CD4-positive, alpha-beta T cell treated with Interferon alpha-2 for 1 hour (primary cell): ENCODE measurements at places on chromosomes 11 and 22.

DNA sequence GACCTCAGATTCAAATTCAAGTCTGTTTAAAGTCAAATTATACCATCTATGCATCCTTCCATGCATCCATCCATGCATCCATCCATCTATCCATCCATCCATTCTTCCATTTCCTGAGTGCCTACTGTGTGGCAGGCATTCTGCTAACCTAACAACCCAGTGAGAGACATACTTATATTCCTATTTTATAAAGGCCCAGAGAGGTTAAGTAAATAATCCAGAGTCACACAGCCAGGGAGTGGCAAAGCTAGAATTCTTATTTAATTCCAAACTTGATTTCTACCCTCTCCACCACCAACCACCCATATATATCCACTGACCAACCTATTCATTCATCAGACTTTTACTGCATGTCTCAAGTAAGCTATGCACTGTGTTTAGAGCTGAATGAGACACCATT lies 53.8 kb downstream of the LRRC74B start:
- no peak for DNase-seq

GRCh38 chr11:11657218-11657955 lies 35.6 kb upstream of the GALNT18 start:
- DNase-seq = no peak

GRCh38 chr11:119093942-119094815 lies 7.5 kb downstream of the DPAGT1 start:
- peak; percentile 51 for DNase-seq

DNA sequence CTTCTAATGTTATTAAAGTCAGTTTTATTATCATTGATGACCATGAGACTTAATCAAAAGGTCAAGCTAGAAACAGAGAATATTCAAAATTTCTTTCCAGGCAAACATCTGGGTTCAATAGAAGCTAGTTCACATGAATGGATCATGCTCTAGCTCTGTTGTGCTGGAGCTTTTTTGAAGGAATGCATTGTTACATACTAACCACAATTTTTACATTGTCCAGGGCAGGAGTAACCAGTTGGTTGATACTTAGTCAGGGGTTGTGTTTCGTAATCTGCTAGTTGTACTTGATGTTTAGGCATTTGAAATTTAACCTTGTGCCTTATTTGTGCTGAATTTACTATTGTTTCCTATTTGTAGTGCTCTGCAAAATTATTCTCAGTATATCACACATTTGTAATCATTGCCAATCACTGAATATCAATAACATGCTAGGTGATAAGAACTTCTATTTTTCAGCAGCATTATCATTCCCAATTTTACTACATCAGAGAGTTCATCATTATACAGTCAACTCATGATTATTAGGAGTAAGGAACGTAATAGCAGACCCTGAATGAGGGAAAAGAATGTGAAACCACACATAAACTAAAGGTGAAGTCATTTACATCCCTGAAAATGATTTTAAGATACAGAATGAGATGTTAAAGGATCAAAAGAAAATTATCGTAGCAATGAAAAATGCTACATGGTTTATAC lies 23.2 kb downstream of the NF2 start:
- DNase-seq = no peak

DNA sequence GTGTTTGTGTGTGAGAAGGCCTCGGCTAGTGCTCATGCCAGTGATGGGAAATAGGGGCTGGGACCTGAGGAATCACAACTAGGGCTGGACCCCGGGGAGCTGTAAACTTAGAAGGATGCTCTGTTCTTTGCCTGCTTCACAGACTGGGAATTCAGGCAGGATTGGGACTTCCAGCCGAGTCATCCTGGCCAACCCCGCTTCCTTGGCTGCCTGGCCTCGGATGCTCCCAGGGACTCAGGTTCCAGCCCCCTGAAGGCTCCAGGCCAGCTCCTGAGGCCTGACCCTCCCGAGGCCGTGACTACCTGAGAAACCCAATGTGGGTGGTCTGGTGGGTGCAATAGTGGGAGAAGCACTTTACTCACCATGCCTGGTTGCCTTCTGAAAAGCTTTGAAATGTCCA lies 44.7 kb downstream of the IRAG1 start:
- no peak for DNase-seq

GRCh38 chr11:82994604-82995230 lies 77.0 kb downstream of the RAB30 start:
- no peak for DNase-seq

- DNase-seq = no peak
Measured at GRCh38 chr11:62433141-62433903, 14.5 kb downstream of the SCGB1A1 start.

DNA sequence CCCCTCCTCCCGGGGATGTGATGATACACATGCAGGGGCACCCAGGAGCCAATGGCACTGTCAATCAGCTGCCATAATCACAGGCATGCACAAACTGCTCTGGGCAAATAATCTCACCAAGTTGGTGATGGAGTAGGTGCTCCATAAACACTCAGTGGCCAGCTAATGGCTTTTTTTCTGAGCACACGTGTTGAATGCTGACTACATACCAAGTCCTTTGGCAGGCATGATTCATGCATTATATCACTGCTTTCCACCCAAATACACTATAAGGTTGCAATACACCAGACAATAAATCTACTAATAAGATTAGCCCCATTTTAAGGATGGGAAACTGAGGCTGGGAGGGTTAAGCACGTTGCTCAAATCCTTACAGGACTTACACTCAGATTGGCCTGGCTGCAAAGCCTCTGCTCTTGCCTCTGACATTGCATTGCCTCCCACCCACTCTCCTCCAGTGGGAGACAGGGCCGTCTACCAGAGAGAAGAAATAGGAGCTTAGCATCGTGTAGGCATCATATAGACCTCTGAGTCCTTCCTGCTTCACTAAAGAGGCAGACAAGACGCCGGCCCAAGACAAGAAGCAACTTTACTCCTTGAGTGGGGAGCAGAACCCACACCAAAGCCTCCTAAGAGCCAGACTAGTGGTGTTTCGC lies 32.7 kb upstream of the ACCSL start:
- no peak for DNase-seq

DNA sequence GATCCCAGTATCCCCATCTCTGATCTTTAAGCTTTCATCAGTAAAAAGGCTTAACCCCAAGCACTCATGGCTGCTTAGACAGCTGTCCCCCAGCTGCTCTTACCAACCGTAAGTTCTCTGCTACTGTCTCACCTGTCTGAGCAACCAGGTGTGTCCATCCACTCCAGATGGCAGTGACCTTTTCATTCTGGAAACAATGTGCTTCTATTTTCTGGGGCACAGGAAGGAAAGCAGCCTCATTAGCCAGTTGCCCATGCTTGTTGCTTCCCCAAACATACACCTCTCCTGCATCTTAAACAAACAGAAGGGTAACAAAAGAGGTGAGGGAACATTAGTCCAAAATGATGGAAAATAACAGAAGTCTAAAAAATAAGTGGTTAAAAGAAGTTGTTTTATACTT lies 24.4 kb downstream of the SERGEF start:
- no peak for DNase-seq

GRCh38 chr11:132459736-132460135 lies 1072.6 kb downstream of the OPCML start:
- no peak for DNase-seq

DNA sequence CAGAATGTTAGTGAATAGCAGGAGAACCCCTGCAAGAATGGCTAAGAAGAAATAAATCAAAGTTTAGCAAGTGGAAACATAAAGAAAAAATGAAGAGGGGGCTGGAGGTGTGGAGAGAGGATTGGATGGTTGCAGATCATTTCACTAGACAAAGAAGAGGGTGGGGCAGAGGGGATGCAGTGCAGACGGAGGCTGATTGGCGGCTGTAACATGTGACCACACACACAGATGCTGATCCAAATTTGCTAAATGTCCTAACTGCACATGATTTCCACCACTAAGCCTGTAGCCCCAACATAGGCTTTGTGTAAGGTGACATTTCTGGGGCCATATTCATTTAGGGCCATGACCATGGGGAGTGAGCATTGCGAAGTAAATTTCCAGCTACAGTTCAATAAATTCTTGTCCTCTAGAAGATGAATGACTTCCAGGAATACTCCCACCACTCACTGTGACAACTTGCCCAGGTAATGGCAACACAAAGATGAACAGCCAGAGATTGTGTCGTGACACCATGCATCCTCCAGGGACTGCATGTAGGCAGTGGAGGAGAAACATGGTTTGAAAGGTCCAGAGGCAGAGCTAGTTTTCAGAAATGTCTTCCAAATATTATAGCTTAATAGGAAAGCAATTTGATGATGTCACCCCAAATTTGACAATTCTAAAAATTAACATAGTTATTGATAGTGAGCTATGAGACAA lies 6.8 kb downstream of the KRTAP5-11 start:
- DNase-seq = no peak

GRCh38 chr11:8693555-8693954 lies 11.0 kb downstream of the RPL27A start:
- no peak for DNase-seq

DNA sequence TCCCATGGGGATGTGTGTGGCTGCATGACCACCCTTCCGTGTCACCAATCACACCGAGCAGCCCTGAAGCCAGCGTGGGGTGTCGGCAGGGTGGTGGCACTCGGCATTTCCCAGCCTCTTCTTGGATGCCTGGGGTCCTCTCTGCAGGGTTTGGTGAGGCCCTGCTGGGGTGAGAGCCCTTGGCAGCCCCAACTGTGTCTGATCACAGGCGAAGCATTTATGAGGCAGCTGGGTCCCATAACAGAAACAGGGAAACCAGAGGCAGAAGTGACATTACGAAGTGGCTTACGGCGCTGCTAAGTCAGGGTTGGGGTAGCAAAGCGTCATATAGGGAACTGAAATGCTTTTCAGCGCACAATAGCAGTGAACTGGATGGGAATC lies 92.3 kb upstream of the SEPTIN5 start:
- peak; percentile 41 for DNase-seq

DNA sequence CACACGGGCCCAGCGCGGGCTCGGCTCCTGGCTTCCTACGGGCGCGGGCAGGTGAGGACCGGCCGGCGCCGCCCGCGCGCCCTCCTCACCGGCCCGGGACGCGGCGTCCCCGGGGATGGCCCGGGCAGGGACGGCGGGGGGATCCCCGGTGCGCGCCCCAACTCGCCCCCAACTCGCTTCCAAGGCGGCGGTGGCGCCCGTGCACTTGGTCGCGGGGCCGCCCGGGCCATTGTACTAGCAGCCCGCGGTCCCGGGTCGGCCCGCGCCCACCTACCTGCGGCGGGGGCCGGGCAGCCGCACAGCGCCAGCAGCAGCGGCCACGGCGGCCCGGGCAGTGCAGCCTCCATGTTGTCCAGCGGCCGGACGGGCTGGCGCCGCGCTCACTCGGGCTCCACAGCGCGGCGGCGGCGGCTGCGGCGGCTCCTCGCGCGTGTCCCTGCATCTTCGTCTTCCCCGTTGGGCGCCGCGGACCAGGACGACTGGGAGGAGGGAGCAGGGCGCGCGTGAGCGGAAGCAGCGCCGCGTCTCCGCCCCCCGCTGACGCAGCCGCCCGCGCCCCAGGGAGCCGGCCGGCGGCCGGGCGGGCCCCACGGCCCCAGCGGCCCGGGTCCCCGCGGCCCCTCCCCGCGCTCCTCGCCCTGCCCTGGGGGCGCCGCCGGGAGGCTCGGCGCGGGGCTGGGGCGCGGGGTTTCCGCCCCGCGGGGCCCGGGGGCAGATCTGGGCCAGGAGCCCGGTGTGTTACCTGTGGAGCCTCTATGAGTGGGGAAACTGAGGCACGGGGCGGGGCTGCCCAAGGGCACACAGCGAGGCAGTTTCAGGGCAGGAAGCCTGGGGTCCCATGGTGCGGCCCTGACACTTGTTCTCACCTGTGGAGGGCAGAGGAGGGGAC lies 159.3 kb upstream of the GRK3 start:
- DNase-seq = peak; percentile 71

GRCh38 chr11:34252651-34253050 lies 105.2 kb downstream of the ABTB2 start:
- DNase-seq = no peak

DNA sequence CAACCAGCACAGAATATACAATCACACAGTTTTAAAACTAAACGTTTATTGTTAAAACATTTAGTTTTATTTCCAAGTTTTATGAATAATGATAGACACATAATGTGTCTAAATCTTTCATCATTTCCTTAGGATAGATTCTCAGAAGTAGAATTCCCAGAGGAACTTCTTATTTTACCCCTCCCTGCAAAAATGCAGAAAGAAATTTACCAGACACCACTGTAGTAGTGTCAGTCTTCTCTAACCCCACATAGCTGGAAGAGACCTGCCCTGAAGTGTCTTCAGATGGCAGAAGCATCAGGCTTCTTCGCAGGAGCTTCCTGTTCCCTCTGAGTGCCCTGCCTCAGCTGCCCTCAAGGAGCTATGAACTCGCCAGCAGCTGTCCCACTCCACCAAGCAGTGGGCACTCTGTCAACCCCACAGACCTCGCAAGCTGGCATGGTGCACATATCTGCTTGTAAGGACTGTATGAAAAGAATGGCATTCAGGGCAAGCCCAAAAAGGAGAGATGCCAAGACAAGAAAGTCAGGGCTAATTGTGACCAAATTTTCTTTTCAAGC lies 28.5 kb upstream of the PAK1 start:
- DNase-seq = no peak

GRCh38 chr11:1929621-1930461 lies 10.3 kb downstream of the TNNT3 start:
- DNase-seq = no peak

DNA sequence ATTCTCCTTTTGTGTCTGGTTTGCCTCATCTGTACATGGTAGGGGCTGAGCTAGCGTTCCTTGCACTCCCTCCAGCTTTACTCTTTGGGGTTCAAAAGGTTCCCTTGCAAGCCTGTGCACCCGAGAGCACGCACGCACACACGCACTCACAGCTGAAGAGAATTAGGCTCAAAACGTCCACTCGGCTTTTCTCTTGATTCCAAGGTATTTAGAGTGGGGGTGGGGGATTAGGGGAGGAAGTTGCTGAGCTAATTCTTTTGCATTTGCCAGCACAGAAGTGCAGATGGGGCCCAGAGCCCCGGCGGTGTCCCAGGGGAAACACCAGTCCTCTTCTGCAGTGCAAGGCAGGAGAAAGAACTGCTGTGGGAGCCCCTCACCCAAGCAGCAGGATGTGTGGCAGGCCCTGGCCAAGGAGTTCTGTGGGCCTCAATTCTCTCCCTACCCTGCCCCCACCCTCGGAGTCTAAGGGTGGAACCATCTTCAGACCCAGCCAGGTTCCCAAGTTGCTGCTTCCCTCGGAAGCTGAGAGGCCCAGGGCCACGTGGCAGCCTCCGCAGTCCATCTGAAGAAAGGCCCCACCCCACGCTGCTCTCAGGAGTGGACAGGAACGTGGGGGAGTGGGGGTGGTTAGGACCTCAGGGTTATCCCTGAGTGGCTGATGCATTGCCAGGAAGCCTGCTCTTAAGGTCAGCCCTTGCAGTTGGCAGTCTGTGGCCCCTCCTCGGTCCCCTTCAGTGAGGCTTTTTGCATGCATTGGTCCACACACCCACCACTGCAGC lies 3.8 kb upstream of the KCNQ1OT1 start:
- no peak for DNase-seq
